Amniotic stem cell (primary cell): ENCODE measurements at places on chromosomes 11 and 22.
A peak's percentile ranks its signal among the peaks of the same experiment; 100 is the strongest.

DNA sequence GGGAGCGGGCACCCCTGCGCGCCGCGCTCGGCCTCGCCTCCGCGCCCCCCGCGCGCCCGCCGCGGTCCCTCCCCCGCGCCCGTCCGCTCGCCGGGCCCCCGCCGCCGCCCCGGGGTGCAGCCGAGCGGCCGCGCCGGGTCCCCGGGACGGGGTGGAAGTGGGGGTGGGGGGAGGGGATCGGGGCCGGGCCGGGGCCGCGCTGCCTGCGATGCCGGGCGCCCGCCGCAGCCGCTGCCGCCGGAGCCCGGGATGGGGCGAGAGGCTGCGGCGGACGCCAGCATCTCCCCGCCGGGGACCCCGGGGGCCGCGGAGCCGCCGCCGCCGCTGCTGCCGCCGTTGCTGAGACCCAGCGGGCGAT, 365 bp downstream of the MGAT3 start:
- no peak for DNase-seq

DNA sequence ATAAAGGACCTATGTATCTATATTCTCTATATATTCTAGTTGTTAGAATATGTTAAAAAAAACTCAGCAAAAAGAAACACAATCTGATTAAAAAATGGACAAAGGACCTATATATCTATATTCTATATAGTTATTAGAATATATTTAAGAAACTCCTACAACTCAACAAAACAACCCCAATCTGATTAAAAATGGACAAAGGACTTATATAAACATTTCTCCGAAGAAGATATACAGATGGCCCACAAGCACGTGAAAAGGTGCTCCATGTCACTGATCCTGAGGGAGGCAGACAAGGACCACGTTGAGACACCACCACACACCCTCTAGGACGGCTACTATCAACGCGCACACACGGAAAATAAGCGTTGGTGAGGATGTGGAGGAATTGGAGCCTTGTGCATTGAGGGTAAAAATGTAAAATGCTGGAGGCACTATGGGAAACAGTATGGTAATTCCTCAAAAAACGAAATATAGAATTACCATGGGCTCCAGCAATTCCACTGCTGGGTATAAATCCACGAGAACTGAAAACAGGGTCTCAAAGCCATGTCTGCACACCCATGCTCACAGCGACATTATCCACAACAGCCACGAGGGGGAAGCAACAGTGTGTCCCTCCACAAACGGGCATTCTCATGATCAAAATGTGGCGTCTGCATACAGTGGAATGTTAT, 22.7 kb downstream of the YPEL1 start:
- peak; percentile 88 for DNase-seq

- DNase-seq: no peak
These were observed 166.6 kb downstream of the COMMD9 start for GRCh38 chr11:36122671-36123070.

GRCh38 chr11:130576146-130576545, 127.7 kb downstream of the ADAMTS15 start:
- DNase-seq: no peak

- DNase-seq: no peak
These were observed 617.2 kb upstream of the CHORDC1 start for GRCh38 chr11:90840071-90840470.

DNA sequence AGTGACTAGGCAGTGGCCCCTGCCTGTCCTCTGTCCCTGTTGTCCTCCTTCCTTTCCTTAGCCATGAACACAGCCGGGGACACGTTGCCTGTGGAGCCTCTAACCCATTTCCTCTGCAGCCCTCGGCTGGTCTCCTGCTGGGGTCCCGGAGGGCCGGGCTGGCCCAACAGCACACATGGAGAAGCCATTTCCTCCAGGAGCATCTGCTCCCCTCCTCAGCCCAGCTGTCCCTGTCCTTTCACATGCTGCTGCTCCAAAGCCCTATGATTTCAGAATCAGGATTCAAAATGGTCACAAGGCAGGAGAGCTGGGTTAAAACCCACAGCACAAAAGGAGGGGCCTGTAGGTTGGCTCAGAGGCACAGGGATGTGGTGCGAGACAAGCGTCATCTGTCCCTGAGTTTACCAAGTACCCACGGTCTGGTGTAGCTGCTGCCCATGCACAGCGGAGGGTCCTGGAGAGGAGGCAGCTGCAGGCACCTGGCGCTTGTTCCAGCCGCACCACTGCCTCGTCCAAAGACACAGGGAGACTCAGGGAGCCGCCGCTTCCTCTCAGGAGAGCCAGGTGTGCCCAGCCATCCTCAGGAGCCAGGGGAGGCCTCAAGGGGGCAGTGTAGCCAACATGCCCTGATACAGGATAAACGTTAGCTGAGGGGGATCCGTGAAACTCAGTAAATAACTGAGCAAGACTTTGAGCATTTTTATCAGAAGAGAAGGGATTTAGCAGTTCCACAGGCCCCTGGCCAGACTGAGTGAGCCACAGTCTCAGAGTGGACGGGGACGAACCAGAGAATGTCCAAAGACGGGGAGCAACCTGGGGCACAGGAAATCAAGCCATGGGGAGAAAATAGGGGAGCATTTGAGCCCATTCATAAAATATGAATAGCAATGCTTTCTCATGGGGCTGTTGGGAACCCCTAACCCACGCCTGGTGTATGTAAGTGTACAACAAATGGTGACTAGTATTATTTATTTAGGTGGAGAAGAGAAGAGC, 3.9 kb upstream of the VSIG10L2 start:
- no peak for DNase-seq

DNA sequence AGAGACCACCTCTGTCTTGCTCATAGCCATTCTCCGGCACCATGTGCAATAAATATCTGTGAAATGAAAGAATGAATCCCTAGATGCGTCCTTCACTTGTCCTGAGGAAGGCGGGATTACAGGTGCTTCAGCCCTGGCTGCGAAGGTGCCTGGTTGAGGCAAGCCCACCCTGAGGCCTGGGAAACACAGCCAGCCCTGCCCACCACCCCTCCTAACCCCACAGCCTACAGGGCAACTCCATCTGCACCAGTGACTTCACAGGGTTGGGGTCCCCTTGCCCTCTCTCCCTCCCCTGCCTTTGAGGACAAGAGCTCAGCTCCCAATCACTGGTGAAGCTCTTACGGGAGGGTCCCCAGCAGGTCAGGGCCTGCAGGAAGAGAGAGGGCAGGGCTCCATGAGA, 17.5 kb upstream of the SCGB1A1 start:
- no peak for DNase-seq
